ENCODE measurements at places on chromosomes 7 and 10.

DNA sequence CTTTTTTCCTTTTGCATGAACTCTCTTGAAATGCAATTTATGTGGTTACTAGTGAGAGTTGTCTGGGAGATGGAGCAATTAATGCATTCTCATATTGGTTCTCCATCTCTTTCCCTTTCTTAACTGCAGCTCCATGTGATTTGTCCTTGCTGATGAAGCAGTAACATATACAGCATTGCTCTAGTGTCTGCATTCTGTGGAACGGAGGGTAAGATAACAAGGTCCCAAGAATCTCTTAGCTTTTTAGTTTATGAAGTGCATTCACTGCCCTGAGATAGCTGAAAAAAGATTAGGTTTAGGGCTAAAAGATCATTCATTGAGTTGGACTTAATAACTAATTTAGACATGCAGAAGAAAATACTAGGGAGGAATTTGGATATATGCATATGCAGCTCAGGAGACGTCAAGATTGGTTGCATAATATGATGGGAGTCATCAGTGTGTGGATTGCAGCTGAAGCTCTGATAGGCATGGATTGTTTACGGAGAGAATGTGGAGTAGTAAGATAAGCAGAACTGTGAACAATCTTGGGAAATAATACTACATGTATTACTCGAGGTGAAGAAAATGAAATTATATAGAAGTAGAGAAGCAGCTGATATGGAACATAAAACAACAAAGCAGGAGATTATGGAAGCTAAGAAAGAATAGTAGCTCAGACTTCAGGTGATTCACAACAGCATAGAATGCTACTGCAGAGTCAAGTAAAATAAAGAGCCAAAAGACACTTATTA is 404.7 kb downstream of the ARL4A start:
- DNase-seq: no peak

DNA sequence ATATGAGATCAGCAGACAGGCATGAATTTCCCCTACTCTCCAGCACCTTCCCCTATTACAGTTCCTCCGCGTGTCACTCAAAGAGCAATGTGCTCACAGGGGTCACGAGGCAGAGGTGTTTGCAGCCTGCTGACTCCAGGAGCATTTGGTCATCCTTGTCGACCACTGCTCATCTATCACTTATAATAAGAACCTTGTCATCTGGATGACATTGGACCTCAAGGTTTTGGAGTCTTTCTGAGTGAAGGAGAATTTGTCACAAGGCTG is 32.9 kb upstream of the PLPP4 start:
- no peak for DNase-seq

DNA sequence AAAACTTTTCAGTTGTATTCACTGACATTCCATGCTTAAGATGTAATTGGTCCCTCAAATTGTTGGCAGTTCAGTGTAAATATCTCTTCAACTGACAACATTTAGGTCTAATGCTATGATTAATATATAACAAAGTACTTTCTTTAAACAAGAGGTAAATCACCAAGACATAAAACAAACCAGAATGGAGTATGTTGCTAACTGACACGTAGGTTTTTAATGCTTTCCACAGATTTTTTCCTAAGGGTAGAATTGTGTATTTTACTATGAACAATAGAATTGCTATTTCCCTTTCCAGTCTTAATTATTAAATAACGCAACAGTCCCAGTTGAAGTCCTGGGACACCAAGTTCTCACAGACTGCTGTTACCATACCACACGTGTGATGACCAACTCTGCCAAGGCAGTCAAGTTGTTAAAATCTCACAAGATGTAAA is 4.1 kb downstream of the JCAD start:
- DNase-seq: no peak

DNA sequence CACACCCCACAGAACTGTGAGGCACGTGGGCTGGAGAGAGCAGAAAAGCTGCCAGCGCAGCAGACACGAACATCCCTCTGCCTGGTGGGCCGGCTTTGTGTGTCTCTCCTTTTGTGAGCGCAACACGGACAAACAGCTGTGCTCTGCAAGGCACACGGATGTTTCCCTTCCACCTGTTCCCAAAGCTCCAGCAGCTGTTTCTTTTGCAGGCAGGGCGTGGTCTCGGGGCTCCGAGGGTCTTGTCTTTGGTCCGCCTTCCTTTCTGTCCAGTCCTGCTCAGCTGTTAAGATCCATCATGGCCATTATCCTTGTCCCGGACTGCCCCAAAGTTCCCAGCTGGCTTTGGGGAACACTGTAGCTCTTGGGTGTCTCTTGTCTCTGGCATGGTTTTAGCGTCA is 32.7 kb upstream of the SH2B2 start:
- no peak for DNase-seq

DNA sequence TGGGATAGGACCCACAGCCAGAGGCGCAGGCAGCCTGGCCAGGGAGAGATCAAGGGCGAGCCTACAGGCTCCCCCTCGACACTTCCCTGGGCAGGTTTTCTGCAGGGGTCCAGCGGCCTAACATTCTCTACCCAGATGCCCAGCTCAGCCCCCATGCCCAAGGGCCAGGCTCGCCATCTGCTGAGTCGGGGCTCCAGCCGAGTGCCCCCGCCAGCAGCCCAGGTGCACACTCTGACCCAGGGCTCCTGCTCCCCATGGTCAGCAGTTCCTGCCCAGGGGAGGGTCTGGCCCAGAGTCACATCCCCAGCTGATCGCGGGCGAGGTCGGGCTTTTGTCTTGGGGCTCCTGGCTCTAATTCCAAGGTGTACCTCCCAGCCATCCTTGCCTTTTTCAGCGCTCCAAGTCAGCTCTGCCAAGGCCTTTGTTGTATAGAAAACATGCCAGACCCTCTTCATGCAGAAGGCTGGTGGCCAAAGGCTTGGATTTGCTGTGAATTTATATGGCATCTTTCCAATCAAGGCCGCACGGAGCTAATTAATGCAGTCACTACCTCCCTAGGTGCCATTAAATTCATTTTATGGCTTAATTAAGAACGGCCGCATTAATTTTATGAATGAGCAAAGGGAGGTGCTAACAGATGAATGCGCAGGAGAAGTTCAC is 120.6 kb downstream of the LRRC18 start:
- DNase-seq: no peak

- no peak for DNase-seq
Measured at GRCh38 chr7:119562839-119563238, 710.1 kb upstream of the KCND2 start.

DNA sequence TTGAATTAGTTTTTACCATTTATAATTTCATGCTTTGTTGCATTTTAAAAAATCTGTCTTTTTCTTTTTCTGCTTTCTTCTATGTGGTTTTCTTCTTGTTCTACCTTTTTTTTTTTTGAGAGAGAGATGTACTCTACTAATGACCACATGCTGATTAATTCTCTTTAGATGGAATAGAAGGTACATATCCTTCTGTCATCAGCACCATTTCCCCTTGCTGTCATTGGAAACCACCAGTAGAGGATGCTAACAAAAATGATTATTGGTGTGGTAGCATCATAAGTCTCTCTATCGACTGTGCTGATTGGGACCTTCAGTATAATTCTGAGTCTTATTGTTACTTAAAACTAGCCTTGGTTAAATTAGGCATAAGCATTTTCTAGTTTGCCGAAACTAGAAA is 3.6 kb downstream of the ZEB1 start:
- no peak for DNase-seq

Data from AG09319 (cell line).